ENCODE measurements at places on chromosomes 6 and 20. TPM values are rescaled to one million over a fixed set of nuclear protein-coding genes. Genes with fewer than 3 reads are reported as not detected.

Gene FUT9
- not detected for total RNA-seq

Gene MYL9
- total RNA-seq = 717 TPM

Gene DDO
- total RNA-seq = 0.32 TPM

Gene CGA
- not detected for total RNA-seq

GRCh38 chr20:21149344-21149743 is 23.5 kb downstream of the KIZ start:
- no peak overlapping the region for H3K4me3 ChIP-seq
- H3K27ac ChIP-seq = no peak overlapping the region
- peaks cover 7% of the 10 kb centered on the region for H3K36me3 ChIP-seq
- no peak for DNase-seq

GRCh38 chr20:1816384-1817381 is 78.5 kb upstream of the SIRPA start:
- no peak for DNase-seq
- no peaks in the 10 kb centered on the region for H3K27me3 ChIP-seq
- H3K27ac ChIP-seq = peak overlapping the region; percentile 92
- H3K4me3 ChIP-seq = no peak overlapping the region
- peaks cover 65% of the 10 kb centered on the region for H3K4me1 ChIP-seq
- no peaks in the 10 kb centered on the region for H3K36me3 ChIP-seq

- H3K4me3 ChIP-seq = no peak overlapping the region
- peaks cover 12% of the 10 kb centered on the region for H3K4me1 ChIP-seq
- H3K27me3 ChIP-seq = no peaks in the 10 kb centered on the region
- H3K27ac ChIP-seq = peak overlapping the region; percentile 6
- no peaks in the 10 kb centered on the region for H3K36me3 ChIP-seq
These were observed 16.3 kb downstream of the LRRC1 start for GRCh38 chr6:53811082-53811481.

DNA sequence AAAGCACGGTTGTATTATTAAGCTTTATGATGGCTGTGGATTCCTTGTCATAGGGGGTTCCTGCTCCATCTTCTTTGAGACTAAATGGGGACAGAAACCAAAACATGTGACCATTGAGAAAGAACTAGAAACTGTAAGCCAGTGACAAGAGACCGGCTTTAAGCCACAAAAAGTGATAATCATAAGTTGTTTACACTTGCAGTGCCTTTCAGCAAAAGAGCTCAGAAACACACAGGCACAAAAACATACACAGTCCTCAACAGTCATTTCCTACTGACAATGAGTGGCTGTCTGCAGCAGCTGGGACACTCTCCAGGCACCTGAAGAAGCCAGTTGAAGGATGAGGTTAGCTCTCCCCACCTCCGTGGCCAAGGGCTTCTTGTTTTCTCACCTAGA is 20.0 kb upstream of the UBE2J1 start:
- no peaks in the 10 kb centered on the region for H3K27me3 ChIP-seq
- no peaks in the 10 kb centered on the region for H3K4me1 ChIP-seq
- DNase-seq = no peak
- H3K36me3 ChIP-seq = no peaks in the 10 kb centered on the region

DNA sequence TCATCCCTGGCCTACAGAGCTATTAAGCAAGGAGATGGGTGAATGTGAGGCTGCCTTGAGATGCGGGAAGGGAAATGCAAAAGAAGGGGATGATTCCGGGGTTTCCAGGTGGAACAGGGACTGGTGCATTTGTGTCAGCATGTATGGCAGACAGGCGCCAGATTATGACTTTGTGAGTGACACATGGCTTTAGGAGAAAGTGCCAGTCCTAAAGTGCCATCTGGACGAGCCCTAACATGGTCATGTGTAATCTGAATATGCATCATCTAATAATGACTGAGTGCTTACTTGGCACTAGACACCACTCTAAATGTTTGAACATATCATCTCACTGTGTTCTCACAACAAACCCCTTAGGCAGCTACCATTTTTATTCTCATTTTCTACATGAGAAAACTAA is 195.0 kb upstream of the TSHZ2 start:
- H3K4me1 ChIP-seq = no peaks in the 10 kb centered on the region
- H3K27ac ChIP-seq = no peak overlapping the region

DNA sequence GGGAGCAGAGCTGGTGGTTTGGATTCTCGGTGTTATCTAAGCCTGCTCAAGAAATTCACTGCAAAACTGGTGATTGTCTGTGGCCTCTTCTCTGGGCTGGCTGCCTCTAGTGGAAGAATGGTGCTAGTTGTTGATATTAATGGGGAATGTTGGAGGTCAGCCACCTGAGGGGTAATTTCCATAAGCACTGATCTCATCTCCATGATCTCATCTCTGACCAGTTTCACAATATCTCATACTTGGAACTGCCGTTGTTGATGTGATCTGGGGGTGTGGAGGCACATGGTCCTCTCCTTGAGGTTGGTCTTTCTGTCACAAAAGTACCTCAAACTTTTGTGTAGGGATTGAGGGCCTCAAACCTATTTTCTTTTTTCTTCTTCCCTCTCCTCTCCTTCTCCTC is 102.6 kb downstream of the CD109 start:
- H3K27me3 ChIP-seq = no peaks in the 10 kb centered on the region
- no peak for DNase-seq
- no peaks in the 10 kb centered on the region for H3K36me3 ChIP-seq
- no peak overlapping the region for H3K4me3 ChIP-seq

- no peak for DNase-seq
- no peaks in the 10 kb centered on the region for H3K36me3 ChIP-seq
- no peak overlapping the region for H3K27ac ChIP-seq
- no peaks in the 10 kb centered on the region for H3K27me3 ChIP-seq
- no peak overlapping the region for H3K4me3 ChIP-seq
- H3K4me1 ChIP-seq = no peaks in the 10 kb centered on the region
These were observed 107.1 kb downstream of the ARID1B start for GRCh38 chr6:156884306-156884705.
